ENCODE measurements at places on chromosomes 12 and 14.

DNA sequence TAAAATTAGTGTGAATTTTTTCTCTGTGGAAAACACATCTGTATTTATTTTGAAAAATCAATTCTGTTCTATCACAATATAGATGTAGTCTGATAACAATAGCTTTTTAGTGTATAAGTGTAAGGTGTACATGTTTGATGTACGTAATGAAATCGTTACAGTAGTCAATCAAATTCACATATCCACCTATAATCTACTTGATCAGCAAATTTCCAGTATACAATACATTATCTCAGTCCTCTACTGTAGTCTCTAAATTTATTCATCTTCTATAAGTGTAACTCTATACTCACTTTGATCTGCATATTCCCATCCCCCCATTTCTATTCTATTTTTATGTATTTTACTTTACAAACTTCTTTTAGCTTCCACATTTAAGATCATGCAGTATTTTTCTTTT, 13.0 kb downstream of the PLEKHA5 start:
- DNase-seq: no peak

GRCh38 chr12:13595536-13596443, 385.6 kb downstream of the GRIN2B start:
- no peak for DNase-seq

GRCh38 chr12:130713581-130713991, 2.5 kb downstream of the RIMBP2 start:
- no peak for DNase-seq

- peak; percentile 50 for DNase-seq
These were observed 63.8 kb downstream of the RIN3 start for GRCh38 chr14:92577321-92577742.

- no peak for DNase-seq
These were observed 3.2 kb upstream of the GSG1 start for GRCh38 chr12:13106666-13107065.

DNA sequence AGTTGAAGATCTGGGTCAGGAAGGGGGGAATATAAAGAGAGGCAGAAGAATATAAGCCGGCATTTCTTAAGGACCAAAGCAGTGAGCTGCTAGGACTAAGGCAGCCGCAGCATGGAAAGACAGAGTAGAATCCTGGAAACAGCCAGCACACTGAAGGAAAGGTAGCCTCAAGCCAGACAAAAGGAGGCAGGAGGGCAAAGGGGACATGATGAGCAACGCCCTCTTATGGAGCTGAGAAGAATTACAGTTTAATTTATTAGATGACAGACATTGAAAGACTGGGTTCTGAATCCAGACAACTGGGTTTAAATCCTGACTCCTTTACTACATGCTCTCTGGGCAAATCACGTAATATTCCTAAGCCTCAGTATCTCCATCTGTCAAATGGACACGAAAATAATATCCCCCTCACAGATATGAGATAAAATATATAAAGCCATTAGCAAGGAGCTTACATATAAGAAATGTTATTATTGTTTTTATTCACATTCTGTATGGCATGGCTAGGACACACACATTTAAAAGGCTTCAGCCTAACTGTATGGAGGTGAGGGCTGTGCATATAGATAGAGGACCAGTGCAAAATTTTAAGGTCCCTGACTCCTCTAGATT, 8.1 kb upstream of the PCED1B start:
- DNase-seq: no peak

GRCh38 chr12:6748761-6749160, 4.2 kb downstream of the MLF2 start:
- no peak for DNase-seq

DNA sequence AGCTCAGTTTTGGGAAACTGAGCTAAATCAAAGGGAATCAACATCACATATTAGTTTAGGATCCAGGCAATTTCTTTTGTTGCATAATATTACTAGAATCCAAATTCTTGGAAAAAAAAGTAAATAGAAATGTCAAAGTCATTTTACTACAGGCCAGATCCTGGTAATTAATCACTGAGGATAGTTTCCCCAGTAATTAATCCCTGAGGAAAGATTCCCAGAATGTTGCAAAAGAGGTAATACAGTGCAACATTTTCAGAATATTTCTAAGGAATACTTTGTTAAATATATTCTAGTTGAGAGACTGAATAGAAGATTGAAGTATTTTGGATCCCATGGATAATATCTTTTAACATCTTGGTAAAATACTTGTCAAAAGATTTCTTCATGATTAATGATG, 207.0 kb upstream of the GARIN2 start:
- DNase-seq: no peak

DNA sequence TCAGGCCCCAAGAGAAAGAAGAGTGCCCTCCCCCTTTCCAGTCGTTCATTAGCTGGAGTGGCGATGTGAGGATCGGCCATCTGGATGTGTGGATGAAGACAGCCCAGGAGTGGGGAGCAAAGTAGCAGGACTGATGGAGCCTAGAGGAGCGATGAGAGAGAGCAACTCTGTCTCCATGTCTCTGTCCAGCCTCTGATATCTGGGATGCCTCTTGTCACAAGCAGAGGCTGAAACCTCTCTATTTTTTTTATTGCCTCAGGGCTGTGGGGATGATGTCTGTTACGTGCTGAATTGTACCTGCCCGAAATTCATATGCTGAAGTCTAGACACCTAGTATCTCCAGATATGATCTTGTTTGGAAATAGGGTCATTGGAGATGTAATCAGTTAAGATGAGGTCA, 2.7 kb downstream of the SERPINA11 start:
- DNase-seq: no peak

GRCh38 chr12:88063375-88063774, 34.2 kb upstream of the C12orf50 start:
- no peak for DNase-seq

DNA sequence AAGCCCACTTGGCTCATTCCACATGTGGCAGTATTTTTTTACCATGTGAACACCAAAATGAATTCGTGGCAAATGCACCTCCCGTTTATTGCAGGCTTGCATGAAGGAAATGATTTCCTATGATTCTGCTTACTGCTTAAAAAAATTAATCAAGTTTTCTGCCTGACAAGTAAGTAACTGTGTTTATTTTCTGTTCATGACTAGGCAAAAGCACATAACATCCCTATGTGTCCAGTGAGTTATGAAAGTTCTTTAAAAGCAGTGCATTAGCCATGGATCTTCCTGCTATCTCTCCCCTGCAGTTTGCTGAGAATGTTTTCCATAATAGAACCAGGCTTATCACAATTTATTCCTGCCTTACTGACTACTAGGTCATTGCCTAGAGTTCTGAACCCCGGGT, 20.4 kb downstream of the GPR65 start:
- no peak for DNase-seq

DNA sequence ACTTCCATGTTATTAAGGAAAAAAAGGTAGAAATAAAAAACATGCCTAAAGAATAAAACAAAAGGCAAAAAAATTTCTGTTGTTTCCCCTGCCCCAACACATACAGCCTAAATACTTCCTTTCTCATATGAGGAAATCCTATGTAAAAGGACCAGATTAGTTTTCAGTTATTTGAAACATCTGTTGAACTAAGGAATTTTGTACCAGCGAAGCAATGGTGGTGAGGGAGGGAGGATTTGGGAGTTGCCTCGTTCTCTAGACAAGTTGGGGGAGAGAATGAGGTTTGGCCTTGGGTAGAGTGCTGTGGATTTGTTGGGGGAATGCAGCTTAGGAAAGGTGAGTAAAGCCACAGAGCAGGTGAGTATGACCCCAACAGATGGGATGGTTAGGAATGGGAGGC, 141.5 kb upstream of the RFLNA start:
- no peak for DNase-seq

DNA sequence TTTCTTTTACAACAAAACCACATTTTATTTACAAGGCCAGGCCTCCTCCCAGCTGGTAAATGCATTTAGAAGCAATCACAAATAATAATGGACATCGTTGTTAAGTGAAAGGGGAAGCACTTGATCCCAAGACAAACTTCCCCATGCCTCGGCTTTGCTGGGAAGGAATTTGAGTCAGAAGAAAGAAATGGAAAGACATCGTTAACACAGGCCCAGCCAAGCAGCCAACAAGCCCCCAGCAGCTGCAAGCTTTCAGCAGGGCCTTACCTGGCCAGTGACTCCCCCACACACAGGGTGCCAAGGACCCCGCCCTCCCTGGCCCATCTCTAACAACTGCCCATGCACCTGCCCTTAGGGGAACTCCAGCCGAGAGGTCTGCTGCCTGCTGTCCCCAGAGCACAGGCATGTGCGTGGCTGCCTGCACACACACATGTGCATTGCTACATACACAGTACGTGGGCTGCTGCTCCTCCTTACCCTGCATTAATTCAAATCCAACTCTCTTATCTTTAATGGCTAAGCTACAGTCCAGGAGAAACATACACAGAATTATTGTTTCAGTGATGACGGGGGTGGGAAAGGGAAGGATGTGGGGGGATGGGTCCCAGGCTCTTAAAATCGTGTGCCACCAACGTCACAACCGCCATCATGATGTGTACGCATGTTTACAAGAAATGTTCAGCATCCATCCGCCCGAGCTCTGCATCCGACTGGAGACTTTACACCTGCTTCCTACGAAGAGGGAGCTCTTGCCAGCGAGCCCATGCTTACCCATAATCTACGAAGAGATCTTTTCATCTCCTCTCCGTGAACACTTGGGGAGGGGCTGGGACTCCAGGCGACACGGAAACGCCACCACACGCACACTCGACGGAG, 9.8 kb downstream of the BCL11B start:
- DNase-seq: no peak

DNA sequence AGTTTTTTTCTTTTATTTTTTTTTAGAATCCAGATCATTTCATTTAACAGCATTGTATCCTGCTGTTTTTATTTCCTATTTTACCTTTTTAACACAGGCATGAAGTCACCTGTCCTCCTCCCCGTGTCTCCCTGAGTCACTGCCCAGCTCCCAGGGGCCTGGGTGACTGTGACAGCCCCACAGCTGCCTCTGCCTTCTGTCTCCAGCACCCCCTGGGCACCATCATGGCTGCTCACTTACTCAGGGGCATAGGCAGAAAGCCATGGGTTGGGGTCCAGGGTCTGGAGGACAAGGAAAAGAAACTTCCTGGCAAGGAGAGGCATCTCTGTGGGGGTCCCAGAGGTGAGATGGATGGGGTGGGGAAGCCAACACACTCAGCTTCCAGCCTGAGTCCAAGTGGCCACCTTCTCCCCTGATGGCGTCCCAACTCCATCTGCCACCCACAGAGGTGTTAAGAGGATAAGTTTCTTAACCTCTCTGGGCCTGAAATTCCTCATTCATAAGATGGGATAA, 25.3 kb downstream of the TMEM63C start:
- no peak for DNase-seq

- DNase-seq: peak; percentile 7
These were observed 454.1 kb downstream of the PCNX1 start for GRCh38 chr14:71361336-71361735.
